ENCODE measurements at places on chromosomes 3 and 15. TPM values are rescaled to one million over a fixed set of nuclear protein-coding genes. Genes with fewer than 3 reads are reported as not detected.

ROPN1B gene
- total RNA-seq = not detected

DNA sequence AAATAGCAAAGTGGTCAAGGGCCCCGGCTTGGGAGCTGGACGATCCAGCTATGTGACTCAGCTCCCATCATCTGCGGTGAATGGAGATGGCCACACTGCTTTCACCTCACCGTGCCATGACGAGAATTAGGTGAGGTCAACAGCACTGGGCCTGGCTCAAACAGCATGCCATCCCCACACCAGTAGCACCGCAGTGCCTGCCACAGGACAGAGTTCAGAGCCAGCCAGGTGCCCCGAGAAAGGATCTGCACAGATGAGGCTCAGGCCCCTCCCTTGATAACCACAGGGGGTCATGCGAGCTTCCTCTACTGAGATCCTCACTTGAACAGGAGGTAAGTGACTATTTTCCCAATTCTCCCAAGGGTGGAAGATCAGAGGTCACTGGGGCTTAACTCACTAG is 29.4 kb downstream of the ZXDC start:
- DNase-seq = peak; percentile 36

DNA sequence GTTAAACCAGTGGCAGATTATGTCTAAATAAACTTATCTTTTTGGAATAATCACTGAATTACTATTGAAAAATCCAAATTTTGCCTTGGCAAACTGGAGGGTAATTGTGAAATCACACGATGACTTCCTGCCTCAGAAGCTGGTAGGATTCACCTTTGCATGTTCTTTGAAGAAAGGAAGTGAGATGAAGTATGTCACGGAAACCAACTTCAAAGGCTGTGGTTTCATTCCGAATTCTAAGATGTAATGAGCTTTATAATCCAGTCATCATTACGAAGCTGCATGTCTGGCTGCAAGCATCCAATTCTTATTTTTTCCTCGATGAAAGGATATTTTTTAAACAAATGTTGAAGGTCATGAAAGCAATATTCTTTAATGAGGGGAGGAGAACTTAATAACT is 15.0 kb upstream of the ZBED2 start:
- DNase-seq = no peak

ONECUT1 gene
- total RNA-seq = not detected

GPR160 gene
- 21.6 TPM for total RNA-seq

DNA sequence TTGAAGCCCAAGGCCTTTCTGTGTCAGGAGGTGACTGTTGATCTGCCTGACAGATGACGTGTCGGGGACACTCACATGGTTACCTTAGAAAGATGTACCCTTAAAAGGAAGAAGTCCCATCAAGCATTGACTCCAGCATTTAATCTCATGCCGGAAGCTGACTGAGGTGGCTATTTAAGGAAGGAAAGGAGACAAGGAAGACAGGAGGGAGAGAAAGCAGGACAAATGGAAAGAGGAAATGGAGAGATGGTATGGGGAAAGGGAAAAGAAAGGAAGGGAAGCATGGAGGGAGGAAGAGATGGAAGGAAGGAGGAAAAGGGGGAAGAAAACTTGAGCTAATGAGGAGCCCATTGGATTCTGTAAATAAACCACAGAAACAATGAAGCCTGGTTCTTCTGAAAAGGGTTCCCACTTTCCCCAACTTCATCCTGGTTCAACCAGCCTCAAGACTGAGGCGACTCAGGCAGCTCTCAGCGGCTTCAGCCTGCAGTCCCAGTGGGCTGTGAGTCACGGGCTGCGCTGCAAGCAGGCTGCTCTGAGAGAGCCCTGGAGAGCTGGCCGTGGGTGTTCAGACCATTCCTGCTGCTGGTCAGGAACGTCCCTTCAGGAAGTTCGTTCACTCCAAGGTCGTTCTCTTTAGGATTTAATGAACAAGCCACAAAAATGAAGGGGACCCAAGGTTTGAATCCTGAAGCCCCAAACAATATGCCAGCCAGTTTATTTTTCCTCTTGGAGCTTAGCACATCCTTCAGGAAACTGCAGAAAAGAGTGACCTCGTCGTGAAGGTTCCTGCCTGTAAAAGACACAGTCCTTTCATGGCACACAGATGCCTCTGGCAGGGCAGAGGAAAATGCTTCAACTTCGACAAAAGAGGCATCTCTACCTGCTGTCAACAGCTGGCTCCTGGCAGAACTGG is 69.6 kb upstream of the THBS1 start:
- no peak for DNase-seq

DNA sequence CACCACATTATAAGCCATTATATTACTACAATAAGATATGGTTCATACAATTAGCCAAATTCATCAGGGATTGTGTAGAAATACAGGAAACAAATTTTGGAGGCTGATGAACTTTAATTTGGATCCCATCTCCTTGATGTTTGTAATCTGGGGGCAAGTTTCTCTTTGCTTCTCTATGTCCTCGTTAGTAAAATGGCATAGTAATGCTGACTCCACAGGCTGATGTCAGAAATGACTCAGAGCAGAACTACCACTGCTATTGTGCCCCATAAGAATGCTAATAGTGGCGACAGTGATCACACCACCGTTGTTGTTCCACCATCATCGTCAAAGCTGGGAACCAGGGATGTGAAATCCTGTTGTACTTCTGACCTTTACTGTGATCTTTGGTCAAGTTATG is 722.3 kb upstream of the LMCD1 start:
- DNase-seq = no peak

DNA sequence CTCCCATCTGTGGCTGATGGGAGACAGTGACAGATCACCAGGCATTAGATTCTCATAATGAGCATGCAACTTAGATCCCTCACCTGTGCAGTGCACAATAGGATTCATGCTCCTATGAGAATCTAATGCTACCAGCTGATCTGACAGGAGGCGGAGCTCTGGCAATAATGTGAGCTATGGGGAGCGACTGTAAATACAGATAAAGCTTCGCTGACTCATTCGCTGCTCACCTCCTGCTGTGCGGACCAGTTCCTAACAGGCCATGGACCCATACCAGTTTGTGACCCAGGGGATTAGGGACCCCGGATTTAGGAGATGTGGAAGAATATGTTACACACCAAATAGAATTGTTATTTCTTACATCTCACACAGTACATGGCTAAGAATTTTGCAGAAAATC is 6.7 kb downstream of the ARGFX start:
- DNase-seq = no peak

GRCh38 chr15:92271179-92271578 is 122.5 kb upstream of the ST8SIA2 start:
- no peak for DNase-seq
